Thoracic aorta (tissue), 2 donors: ENCODE measurements at places on chromosomes 4 and X. TPM values are rescaled to one million over a fixed set of nuclear protein-coding genes. Genes with fewer than 3 reads are reported as not detected.

The CWH43 gene
- not detected for total RNA-seq

- DNase-seq, result no peak
Measured at GRCh38 chr4:70600305-70600704, 8.2 kb downstream of the AMBN start.

DNA sequence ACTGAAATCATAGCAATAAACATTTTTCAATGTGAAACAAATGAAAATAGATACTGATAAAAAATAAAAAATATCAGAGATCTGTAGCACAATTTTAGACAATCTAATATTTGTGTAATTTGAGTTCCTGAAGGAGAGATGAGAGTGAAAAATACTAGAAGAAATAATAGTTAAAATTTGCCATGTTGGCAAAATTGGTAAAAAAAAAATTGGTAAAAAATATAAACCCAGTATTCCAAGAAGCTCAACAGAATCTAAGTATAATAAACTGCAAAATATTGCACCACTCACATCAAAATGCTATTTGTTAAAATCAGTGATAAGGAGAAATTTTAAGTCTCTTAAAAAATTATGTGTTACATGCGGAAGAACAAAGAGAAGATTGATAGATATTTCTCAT, 1680.7 kb downstream of the PCDH7 start:
- DNase-seq, result no peak

The IL9R gene
- not detected for total RNA-seq

GRCh38 chr4:141548791-141549190, 87.6 kb upstream of the IL15 start:
- DNase-seq, result no peak

GRCh38 chrX:69094977-69095669, 70.1 kb downstream of the PJA1 start:
- no peak for DNase-seq

The LRRC66 gene
- total RNA-seq, result 1.1 TPM
